ENCODE measurements at places on chromosomes 3 and 15.

GRCh38 chr15:96262097-96262496 is 68.4 kb upstream of the NR2F2 start:
- DNase-seq: no peak

- no peak for DNase-seq
These were observed 157.0 kb downstream of the RYR3 start for GRCh38 chr15:33467816-33468163.

DNA sequence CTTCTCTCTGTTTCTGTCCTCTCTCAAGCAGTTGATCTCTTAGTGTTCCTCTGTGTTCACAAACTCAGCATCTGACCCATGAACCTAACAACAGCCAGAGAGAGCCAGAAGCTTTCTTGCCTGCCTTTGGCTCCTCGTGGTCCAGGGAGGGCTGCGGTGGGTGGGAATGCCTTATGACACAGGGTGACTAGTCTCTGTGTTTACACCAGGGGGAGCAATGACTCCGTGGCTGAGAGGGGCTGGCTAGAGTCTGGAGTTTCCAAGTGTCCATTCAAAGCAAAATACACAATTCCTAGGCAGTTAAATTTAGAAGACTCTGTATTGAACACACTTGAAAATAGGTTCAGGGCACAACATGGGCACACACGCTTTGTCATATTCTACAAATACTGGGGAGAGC is 370.0 kb upstream of the FRG2C start:
- DNase-seq: no peak

DNA sequence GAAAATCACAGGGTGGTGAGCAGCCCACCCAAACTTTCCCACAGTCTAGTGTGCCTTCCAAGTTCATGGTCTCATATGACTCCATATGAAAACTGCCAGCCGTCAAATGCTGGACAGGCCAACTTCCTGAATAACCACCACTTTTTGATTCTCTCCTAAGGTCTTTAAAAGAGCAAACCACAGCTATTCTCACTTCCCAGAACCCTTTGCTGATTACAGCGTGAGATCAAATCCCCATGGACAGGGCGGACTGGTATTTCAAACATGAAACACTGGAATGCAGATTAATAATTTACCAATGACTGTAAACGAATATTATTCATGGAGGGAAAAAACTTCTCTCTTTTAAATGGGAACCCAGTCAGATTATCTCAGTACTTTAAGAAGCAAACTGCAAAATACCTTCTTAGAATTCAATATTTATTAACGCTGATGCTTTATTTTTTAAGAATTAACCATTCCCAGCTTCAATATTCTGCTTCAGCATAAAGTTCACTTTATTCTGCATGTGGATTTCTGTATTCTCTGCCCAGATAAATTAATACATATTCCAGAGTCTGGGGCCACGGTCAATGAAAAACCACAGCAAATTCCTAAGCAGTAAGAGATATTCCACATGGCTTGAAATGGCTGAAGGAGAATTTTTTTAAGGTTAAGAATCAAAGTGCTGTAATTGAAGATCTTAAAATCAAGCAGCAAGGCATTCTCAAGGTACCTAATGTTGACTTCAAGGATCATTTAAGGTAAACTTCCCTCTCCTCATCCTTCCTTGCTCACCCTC is 42.9 kb downstream of the MYO1E start:
- DNase-seq: no peak

DNA sequence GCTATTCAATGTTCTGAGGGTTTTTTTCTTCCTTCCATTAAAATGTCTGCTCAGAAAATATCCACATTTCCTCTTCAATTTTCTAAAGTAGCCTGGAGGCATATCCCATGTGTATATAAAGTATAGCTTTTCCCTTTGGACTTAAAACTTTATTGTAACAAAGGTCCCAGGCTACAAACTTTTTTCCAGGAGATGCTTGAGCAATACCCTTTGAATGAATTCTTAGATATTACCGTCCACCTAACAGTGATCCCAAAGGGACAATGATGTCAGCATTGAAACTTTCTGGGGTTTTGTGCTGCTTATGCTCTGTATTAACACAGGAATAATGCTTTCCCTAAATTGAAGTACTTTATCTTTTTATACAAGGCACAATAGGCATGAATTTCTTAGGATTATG is 525.2 kb downstream of the CADM2 start:
- DNase-seq: no peak

DNA sequence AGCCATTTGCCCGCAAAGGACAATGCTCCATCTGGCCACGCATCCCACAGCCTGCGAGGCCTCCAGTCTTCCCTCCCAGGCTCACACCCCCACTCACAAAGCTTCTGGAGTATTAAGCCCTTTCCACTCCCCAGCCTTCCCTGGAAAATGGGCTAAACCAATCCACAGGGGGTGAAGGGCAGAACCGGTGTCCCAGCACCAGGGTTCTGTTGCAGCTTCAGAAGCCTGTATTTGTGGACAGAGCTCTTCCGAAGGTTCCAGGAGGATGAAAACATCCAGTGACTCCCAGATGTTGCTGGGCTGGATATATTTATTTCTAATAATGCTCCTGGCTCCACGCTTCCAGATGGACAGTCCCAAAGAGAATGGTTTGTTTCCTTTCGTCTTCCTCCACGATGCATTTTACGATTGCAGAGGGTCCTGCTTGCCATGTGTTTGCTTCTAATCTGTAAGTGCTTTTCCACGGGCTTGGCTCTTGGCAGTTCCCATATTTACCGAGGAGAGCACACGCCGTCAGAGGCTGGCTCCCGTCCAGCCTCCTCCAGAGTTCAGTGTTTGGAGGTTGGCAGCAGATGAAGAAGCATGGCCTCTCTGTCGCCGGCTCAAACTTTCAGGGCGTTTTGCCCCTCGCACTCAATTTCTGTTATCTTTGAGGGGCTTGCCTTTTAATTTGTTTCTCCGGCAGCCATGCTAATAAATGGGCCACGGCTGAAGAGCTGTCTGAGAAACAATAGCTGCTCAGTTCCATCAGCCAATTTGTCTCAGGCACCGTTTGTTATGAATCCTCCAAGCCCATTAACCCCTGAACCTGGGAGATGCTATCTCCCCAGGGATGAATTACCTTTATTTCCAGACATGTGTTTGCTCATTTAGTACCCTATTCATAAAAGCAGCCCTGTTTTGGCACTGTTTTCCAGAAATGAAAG is 367.9 kb upstream of the PROK2 start:
- DNase-seq: no peak

DNA sequence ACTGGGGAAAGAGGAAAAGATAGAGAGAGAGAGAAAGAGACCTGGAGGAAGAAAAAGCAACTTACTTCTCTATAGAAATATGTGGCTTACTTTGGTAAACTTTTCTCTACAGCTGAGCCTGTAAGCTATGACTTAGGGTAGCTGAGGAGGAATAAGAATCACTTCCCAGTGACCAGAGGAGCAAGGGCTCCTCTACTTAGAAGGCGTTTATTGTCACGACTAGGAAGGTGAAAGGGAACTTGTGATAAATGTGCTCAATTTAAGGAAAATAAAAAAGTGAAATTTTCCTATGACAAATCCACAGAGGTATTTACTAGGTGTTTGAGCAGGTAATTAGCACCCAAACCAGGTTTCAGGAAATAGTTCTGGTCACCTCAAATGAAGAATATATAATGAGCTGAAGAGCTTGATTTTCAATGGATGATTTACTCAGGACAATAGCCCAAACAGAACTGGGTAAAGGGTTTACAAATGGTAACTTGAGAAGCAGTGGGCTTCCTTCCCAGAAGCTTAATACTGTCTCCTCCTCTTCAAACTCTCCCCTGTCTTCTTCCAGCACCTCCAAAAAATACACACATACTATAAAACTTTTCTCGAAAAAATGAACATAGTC is 46.1 kb downstream of the SOX2 start:
- no peak for DNase-seq

- no peak for DNase-seq
These were observed 593.2 kb upstream of the DPPA4 start for GRCh38 chr3:109930582-109930981.

- DNase-seq: no peak
These were observed 78.9 kb upstream of the DPH6 start for GRCh38 chr15:35624881-35625280.

DNA sequence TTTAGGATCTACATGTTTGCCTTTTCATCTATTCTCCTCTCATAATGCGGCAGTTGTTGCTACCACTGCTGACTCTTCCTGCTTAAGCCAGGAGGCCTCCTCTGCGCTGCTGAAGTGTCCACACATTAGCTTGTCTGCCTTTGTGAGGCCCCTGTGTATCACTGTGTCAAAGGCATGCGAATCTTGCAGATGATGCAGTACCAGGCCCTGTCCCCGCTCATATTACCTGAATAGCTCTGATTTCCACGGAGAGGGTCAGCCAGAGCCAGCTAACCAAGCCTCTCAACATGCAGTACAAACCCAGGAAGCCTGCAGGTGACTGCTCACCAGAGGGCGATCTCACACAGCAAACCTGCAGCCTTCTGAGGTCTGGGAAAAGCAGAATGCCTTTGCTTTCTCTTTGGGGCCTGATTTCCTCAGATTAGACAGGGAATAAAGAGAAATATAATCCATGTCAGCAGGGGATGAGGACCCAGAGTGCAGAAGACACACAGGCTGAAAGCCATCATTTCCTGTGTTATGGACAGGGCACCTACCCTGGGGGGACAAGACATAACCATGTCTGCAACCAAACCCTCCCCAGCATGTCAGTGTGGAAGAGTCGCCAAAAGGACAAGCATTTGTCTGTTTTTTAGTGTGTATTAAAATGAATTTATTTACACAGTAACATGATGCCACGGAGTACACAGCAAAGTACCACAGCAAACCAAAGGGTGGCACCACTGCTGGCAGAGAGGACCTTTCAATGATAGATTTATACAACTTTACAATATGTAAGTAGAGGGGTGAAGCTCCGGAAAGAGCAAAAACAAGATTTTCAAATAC is 36.8 kb upstream of the TSPAN3 start:
- DNase-seq: peak; percentile 10

GRCh38 chr3:153305189-153305588 is 143.2 kb downstream of the RAP2B start:
- no peak for DNase-seq

- no peak for DNase-seq
These were observed 149.3 kb downstream of the EBLN2 start for GRCh38 chr3:73210759-73211158.

DNA sequence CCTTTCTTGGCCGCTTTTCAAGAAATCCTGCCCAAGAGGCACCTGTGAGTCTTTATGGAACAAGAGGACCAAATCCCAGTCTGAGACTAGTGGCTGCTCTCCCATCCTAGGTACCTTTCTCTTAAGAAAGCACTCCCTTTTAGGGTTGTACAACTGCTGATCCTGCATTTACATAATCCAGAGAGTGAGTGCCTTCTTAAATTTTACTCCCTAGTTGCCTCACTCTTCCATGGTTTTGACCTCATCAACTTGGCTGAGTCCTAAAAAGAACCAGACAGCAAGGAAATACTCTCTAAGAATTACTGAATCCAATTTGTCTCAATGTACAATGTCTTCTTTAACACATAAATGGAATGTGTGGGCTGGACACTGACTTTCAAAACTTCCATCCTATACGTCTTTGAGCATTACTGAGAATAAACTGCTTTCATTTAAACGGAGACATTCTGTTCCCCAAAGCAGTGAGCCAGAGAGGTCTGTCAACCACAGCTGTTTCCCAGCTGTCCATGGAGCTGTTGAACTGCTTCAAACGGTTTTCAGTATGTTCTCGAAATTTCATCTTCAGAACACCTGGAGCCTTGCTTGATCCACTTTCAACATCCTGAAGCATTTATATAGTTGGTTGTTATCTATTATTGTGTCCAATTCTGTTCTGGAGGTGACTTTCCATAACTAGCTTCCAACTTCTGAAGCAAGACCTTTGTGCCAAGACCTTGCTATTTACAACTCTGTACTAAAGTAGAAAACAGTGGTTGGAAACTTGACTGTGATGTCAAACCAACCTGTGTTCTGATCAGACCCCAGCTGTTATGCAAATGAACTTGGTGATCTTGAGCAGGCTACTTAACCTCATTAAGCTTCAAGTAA is 179.1 kb downstream of the SLC9A9 start:
- no peak for DNase-seq

GRCh38 chr15:66071160-66071920 is 182.2 kb downstream of the MEGF11 start:
- DNase-seq: no peak

DNA sequence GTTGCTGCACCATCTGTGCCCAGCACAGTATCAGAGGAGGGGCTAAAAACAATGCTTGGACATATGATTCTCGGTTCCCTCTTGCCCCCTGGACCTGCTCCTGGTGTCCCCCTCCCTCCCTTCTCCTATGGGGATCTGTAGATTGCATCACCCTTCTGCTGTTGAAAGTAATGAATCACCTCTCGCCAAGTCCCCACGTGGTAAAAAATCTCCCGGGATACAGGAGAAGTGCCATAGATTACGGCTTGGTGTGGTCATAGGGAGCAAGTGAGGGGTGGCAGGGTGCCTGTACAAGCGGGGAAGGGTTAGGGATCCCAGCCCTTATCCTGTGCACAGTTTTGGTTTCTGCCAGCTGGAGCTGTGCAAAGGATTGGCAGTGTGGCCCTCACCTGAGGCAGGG is 37.7 kb downstream of the AMOTL2 start:
- DNase-seq: no peak

- DNase-seq: no peak
These were observed 29.3 kb downstream of the CTSH start for GRCh38 chr15:78915341-78916087.

GRCh38 chr3:17179381-17180205 is 294.8 kb downstream of the PLCL2 start:
- peak; percentile 48 for DNase-seq

DNA sequence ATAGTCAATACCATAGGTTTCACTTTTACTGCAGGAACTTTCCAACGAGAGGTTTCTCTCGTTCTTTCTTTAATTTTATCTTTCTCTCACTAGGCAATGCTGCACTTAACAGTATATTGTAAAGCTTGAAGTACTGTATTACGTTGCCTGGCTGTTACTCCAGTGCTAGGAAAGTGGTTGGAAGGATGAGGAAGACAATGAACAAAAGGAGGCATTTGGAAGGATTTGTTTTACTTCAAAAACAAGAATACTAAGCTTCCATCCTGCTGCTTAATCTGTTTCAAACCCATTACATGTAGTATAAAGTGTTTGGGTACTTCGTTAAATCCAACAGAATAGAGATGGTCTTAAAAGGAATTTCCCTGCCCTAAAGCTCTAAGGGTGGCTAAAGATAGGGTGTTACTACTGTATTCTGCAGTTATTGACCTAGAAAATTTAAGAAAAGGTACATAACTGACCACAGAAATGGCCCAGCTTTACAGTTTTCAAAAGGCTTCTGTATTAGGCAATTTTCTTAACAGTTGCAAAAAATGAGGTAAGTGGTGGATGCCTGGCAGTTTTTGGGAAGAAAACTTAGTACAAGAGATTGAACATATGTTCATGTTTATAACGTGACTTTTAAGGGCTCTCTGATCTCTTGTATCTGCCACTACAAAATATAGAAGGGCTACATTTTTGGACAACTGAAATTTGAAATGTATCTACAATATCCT is 785 bp upstream of the IFT57 start:
- no peak for DNase-seq

DNA sequence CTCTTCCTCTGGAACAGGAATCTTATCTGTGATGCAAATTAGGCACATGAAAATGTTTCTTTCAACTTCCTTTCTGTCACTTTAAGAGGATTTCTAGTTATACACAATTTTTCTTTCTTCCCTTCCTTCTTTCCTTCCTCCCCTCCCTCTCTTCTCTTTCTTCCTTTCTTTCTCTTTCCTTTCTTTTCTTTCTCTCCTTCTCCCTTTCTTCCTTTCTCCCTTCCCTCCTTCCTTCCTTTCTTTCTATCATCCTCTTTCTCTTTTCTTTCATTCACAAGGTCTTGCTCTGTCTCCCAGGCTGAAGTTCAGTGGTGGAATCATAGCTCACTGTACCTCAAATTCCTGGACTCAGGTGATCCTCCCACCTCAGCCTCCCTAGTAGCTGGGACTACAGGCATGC is 18.0 kb upstream of the C2CD4B start:
- no peak for DNase-seq

- no peak for DNase-seq
These were observed 264.3 kb upstream of the LRTM1 start for GRCh38 chr3:55191911-55192775.
